ENCODE measurements at places on chromosomes 7 and 10.

DNA sequence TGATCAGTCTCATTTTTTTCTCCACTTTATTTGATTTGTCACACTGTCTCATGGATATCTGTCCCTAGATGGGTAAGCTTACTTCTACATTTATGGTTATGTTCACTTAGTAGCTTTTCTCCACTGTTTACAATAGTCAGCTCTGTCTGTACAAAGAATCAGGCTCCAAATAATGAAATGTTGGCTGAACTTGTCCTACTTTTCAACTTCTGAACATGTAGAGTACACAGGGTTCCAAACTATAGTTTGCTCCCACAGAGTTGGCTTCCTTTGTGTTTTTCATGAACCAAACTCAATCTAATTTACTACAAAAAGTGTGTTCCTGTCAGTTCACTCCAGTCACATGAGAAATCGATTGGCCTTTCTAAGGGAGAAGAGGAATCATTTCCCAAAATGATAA is 175.0 kb downstream of the CCDC71L start:
- DNase-seq, result no peak

DNA sequence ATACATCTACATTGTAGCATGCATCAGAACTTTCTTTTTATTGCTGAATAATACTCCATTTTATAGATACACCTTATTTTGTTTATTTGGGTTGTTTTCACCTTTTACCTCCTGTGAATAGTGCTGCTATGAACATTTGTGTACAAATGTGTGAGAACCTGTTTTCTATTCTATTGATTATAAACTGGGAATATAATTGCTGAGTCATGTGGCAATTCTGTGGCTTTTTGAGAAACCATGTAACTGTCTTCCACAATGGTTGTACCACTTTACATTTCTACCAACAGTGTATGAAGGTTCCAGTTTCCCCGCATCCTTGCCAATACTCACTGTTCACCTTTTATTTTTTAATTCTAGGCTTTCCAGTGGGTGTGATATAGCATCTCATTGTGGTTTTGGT is 138.6 kb upstream of the MBL2 start:
- DNase-seq, result no peak

- no peak for DNase-seq
Observed at GRCh38 chr10:22736134-22736533, 21.8 kb upstream of the PIP4K2A start.

DNA sequence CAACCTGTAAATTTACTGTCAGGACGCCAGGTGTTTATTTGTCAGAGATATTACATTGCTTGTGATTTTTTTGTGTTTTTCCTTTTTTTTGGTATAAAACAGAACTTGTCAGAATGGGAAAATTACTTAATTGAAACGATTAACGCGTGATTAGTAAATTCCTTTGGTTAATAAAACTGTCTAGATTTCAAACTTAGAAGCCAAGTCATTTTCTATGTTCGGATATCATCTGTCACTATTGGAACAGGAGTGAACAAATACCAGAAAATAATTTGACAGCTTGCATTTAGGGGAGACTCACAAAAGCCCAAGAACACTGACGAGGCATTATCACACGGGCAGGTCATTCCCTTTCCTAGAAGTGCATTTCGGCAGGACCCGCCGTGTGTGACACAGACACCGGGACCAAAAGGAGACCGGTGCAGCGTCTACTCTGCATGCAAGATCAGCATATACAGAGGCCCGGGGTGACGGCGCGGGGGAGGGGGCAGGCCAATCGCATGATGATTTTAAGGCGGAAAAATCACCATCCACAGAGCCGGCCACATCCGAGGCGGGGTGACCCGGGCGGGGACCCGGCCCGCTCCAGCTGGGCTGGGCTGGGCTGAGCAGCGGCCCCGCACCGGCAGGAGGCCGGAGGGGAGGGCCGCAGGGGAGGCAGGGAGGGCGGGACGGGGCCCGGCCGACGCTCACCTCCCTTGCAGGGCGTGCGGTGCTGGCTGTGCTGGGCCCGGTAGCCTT is 841 bp downstream of the GLUD1 start:
- DNase-seq, result no peak

GRCh38 chr10:32073659-32074058 is 17.4 kb upstream of the KIF5B start:
- no peak for DNase-seq

GRCh38 chr10:4981722-4982471 is 18.7 kb downstream of the AKR1C1 start:
- DNase-seq, result peak; percentile 22

DNA sequence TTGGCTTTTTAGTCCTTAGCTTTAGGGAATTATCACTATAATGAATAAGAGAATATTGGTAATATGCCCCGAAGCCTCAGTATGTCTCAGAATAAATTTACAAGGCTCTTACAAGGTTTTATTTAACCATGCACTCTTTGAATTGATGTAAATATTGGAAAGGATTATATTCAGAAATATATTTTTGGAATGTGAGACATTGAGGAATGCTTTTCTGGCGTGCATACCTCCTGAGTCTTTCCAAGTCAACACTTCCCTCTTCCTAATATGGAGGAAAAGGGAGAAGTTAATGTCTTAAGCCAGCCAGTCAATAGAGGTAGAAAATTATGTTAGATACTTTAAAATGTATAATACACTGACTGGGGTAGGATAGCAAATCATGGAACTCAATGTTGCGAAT is 1.2 kb upstream of the OR2F1 start:
- no peak for DNase-seq

DNA sequence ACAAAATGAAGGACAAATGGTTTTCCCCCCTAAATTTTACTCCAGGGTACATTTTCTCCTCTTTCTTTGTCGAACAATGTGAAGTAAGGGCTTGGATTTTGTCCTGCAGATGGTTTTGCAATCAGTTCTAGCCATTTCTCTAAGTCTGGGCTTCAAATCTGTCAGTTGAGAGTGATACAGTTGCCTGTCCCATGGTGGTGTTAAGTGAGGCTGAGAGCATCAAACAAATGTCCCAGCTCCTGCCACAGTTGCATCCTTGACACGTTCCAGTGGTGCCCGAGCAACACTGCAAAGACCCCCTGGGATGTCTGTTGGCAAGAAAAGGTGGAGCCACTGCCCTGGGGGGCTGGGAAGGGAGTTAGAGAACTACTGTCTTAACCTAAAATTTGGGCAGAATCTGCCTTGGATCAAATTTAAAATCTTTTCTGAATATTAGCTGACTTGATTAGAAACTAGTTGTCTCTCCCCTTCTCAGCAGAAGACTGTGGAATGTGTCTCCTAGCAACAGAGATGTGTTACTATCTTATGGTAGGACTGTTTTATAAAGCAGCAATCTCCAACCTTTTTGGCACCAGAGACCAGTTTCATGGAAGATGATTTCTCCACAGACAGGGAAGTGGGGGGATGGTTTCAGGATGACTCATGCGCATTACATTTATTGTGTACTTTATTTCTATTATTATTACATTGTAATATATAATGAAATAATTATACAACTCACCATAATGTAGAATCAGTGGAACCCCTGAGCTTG is 102.0 kb upstream of the STEAP1B start:
- DNase-seq, result no peak
